SK-N-MC (cell line): ENCODE measurements at places on chromosomes 1 and 21.

DNA sequence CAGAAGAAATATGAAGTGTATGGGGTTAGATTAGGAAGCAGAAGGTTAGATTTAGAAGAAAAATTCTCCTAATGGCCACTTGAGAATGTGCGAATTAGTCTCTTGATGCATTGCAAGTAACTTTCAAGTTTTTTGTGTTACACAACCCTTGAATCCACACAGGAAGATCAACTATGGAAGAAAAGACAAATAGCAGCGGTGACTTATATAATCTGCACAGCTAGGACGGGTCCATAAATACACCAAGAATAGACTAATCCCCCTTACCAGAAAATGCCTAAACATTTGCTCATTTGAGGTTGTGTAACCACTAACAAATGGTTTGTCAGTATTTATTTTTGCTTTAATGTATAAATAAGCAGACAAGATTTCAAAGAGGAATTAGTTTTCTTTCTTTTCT lies 182.6 kb downstream of the TGFB2 start:
- no peak for DNase-seq

- DNase-seq: no peak
These were observed 2.0 kb downstream of the TEKT2 start for GRCh38 chr1:36085686-36086526.

- no peak for DNase-seq
These were observed 30.4 kb downstream of the CFAP74 start for GRCh38 chr1:1972976-1973715.

DNA sequence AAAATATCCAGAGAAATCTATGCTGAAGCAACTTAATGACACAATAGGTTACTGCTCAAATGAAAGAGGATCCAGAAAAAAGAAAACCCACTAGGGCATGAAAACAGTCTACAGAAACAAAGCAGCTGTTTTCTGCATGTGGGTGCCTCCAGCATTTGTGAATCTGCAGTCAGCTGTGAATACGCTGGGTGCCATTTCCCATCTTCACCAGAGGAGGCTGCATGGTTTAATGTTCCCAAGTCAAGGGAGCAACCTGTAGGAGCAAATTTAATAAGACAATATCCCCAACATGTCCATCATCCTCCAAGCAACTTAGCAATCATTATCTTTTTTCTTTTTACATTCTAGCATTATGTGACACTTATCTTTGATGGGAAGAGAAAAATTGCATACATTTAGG lies 396.6 kb downstream of the BRINP2 start:
- DNase-seq: no peak

GRCh38 chr1:222034790-222035189 lies 292.9 kb upstream of the DUSP10 start:
- no peak for DNase-seq

GRCh38 chr21:46029186-46029924 lies 47.8 kb downstream of the COL6A1 start:
- no peak for DNase-seq

DNA sequence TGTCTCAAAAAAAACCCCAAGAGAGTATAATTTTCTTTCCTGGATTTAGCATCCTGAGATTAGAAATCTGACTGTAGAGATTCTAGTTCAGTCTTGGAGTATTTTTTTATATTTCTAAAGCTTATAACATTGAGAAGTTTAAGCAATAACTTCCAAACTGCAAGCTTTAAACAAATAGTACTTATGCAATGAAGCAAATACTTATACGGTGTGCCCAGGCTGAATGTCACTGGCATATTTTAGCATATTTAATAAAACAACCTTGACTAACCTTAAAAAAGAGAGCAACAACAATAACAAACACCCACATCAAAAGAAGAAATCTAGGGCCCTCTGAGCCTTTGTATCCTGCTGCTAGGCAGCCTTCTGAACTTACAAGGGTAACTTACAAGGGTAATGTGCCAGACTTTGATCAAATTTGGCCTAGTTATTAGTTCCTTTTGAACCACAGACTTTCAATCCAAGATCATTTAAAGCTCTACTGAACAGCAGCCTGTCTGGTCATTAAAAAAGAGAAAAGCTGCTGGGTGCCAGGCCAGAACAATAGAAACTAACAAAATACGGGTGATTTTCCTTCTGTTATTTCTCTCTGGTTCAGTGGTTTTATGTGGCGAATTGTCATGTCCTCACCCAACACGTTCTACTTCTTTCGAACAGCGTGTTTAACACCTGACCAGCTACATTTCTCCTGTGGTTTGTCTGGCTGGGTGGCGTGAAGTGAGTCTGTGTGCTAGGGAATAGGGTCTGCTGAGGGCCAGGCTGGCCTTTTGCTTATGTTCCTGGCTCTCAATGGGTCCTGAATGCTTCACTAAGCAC lies 16.2 kb downstream of the MTOR start:
- no peak for DNase-seq

- no peak for DNase-seq
These were observed 41.5 kb upstream of the NEXN start for GRCh38 chr1:77846966-77847365.

DNA sequence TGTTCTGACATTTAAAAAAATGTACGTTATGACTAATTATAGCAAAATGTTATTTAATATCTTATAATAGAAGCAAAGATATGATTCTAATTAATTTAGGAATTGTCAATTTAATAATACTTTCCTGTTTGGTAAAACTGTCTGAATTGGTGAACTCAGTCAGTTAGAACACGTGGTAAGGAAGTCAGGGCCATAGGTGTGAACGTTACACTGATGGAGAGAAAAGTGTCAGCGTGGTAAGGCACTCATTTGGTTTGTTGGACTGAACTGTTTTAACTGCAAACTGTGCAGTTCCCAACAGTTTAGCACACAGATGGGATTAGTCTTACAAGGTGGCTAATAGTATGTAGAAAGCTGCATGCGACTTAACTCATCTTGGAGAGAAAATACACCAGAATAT lies 102.9 kb downstream of the EPB41 start:
- no peak for DNase-seq

GRCh38 chr1:46538147-46538546 lies 13.3 kb downstream of the KNCN start:
- no peak for DNase-seq

- DNase-seq: no peak
These were observed 21.4 kb upstream of the FASLG start for GRCh38 chr1:172637522-172637921.

GRCh38 chr1:182580736-182581135 lies 8.3 kb downstream of the RNASEL start:
- no peak for DNase-seq

- no peak for DNase-seq
These were observed 105.4 kb upstream of the GORAB start for GRCh38 chr1:170426596-170426995.

DNA sequence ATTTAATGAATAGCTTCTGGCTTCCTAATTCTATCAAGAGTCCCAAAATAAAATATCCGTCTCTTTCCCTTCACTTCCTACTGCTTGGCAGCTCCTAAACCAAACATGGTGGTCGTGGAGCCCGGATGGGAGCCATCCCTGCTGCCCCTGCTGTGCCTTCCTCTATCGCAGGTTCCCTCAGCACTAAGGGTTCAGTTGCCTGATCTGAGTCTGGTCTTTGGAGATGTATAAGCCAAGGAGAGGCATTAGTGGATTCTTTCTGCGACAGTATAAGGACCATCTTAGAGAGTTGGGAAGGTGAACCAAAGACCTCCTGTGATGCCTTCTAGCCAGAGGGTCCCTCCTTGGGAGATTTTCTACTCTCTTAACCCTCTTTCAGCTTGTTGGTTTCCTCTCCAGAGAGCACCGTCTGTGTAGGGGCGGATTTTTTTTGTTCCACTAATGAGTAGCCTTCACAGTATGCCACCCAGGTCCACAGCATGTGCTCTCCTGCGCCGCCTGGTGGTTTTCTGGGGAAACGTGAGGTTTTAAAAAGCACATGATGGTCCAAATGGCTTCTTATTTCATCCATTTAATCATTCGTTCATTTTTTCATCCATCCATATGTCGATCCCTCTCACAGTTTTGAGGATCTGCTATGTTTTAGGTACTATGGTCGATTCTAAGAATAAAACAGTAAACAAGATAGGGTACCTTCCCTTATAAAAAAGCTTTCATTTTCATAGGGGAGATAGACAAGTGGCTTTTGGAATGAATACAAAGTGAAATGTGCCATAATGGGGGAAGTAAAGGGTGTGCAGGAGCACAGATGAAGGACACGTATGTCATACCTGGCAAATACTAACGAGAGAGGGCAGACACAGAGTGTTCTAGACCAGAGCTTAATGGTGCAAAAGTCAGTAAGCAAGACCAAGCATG lies 71.0 kb downstream of the NFASC start:
- peak; percentile 1 for DNase-seq

DNA sequence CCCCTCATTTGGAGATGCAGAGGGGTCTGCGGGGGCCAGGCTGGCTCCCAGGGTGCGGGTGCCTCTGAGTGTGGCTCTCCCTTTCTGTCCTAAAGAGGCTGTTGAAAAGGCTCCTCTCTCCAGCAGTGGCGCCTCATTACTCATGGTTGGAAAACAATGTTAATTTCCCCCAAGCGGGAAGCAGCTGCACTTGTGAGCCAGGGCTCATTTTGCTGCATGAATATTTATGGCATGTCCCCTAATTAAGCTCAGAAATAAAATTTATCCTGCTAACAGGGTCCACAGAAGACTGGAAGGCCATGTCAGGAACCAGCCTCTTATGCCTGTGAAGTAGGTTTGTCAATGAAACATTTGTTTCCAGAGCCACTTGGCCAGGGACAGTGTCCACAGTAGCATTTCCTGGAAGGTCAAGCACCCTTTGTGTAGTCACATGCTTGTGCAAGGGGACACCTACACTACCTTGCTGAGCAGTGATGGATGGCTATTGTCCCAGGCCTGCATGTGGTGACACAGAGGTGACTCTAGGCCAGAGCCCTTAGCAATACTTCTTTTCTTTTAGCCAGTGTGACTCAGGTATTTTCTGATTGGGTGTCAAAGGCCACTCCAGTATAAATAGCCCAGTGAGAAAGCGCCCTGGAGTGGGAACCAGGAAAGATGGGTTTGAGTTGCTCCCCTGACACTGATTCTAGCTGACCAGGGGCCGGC lies 259.0 kb downstream of the FOXD2 start:
- DNase-seq: no peak

DNA sequence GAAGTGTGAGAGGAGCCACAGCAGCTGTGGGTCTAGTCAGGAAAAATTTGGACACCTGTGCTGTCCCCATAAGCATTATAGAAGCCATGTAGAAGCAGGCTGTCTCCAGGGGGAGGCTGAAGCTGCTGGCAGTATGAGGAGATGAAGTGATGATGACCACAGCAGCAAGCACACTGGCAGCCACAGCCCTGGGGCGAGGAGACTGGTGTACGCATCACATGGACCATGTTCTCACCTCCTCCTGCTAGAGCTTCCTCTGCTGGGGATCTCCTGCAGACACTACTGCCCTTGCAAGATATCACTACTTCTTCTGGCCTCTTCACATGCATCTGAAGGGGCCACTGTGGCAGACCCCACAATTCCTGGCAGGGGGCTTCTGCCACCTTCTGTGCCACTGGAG lies 33.8 kb upstream of the CREG1 start:
- DNase-seq: no peak

DNA sequence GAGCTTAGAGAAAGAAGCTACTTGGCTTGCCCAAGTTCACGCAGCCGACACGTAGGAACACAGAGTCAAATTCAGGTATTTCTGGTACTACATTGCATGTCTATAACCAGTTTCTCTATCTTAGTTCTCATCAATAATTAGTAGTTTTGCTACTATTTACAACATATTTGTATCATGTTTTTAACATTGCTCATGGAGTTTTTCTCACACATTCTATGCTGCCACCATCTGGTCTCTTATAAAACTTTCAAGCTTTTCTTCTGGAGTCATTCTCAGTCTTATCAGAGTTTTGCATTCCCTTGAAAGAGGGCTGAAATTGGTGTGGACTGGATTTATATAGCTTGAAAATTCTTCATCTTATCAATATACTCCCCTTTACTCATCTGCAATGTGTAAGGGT lies 118.8 kb upstream of the PALMD start:
- no peak for DNase-seq

GRCh38 chr1:115098979-115099692 lies 9.8 kb upstream of the TSPAN2 start:
- no peak for DNase-seq

GRCh38 chr1:69570356-69570755 lies 2.6 kb downstream of the LRRC7 start:
- DNase-seq: no peak

DNA sequence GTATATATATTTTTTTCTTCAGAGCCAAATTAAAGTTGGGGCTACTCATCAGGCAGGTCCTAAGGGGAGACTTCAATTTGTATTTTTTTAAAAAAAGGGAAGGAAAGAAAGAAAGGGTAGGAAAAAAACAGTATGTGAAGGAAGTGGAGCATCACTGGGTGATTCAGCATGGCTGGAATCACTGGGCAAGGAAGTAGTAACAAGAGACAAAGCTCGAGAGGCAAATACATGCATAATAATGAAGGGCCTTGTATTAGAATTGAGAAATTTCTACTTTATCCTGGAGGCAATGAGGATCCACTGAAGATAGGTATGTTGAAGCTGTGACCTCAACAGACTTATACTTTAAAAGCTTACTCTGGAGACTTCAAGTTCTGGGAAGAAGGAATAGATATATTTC lies 184.4 kb downstream of the COQ8A start:
- no peak for DNase-seq

DNA sequence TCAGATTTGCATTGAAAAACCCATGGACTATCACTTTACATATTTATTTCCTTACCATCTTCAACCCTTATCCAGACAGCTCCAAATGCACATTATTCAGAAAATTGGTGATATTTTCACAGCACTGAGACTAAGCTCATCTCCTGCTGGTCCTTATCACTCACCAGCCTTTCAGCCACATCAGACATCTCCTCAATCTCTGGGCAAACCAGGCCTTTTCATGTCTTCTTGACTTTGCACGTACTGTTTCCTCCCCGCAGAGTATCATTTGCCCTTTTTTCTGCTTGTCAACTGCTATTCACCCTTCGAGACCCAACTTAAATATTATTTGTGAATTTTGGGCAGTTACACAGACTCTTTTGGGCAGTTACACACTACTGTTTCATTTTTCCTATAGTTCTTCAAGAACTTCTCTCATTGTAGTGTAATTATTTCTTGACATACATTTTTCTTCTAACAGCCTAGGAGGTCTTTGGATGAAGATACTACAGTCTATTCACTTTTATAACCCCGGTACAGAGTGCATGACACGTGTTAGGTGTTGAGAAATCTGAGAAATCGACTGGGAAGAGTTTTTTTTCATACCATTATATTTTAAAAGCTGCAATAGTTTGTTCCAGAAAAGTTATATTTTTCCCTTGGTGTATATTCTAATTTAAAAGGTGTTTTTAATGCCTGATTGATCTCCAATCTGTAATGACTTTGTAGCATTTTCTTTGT lies 98.0 kb downstream of the FGGY start:
- no peak for DNase-seq

- no peak for DNase-seq
These were observed 125.4 kb upstream of the GPR52 start for GRCh38 chr1:174322202-174322862.
